ENCODE measurements at places on chromosomes 2 and 18.
A peak's percentile ranks its signal among the peaks of the same experiment; 100 is the strongest.

DNA sequence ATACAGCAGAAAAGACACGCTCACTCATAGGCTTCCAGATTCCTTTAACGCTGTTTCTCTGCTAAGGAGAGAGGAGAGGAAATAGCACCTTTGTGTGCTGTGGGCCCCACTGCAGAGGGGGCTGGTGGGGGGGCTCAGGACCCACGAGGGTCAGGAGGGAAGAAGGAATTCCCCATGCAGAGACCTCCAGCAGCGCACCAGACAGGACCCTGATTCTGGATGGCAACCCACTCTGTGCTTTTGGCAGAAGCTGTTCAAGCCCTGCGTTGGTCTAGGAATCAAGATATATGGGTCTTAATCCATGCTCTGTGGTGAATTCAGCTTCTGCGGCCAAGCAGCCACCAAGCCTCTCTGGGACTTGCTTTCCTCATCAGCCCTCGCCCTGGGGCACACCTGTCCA is 31.0 kb downstream of the MYCN start:
- DNase-seq = no peak

DNA sequence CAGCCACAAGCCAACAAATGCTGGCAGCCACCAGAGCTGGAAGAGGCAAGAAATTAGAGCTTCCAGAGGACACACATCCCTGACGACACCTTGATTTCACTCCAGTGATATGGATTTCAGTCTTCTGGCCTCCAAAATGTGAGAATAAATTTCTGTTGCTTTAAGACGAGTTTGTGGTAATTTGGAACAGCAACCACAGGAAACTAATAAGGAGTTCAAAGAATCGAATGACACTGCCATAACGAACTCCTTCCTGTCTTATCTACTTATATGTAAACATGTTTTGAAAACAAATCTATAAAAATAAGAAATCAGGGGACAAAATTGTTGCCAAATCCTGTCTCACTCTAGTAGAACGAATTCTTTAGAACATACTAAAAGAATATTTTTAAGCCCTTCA is 75.8 kb downstream of the GRB14 start:
- DNase-seq = no peak

DNA sequence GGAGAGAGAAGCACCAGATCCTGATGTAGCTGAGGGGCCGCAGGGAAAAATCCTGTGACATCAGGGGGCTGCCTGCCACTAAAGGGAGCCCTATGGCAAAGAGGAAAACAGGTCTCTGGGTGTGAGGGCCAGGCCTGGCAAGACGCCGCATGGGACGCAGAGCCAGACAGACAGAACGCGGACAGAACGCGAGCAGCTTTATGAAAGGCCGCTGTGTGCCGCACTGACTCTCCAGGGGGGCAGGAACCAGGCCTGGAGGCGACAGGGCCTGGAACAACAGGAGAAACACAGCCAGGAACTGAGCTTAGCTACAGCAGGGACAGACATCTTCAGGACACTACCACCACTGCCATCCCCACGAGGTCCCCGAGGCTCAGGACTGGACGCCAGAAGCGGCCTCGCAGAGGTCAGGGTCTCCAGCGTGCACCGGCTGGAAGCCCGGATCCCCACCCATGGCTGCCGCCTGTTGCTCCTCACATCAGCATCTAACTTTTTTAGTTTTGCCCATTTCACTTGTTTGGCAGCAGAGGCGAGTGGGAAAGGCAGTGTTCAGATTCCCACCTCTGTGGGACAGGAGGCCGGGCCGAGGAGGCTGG is 131.6 kb downstream of the VAPA start:
- DNase-seq = no peak

GRCh38 chr2:219442256-219443015 is 7.8 kb downstream of the SPEG start:
- no peak for DNase-seq

- DNase-seq = no peak
Observed at GRCh38 chr2:234479465-234479864, 17.4 kb downstream of the ARL4C start.

DNA sequence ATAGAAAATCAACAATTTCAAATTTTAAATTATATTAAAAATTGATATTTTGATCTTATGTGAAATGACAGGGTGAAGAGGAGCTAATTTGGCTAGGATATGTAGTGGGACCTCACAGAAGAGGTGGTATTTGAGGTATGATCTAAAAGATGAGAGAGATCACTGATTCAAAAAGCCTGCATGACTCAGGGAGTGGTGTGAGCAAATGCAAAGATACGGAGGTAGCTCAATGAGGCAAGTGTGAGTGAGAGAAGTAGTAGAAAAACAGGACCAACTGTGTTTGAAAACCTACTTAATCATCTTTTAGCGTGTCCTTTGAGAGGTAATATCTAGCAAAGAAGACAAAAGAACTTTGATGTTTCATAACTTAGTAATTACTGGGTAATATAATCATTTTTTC is 557.5 kb downstream of the DSC3 start:
- no peak for DNase-seq

- no peak for DNase-seq
Observed at GRCh38 chr2:113857464-113857863, 32.4 kb upstream of the ACTR3 start.

- no peak for DNase-seq
Observed at GRCh38 chr2:123500988-123501387, 524.1 kb upstream of the CNTNAP5 start.

- DNase-seq = peak; percentile 61
Observed at GRCh38 chr2:241659150-241659739, 21.8 kb downstream of the ATG4B start.

GRCh38 chr2:7788736-7789135 is 871.5 kb downstream of the RNF144A start:
- DNase-seq = no peak

DNA sequence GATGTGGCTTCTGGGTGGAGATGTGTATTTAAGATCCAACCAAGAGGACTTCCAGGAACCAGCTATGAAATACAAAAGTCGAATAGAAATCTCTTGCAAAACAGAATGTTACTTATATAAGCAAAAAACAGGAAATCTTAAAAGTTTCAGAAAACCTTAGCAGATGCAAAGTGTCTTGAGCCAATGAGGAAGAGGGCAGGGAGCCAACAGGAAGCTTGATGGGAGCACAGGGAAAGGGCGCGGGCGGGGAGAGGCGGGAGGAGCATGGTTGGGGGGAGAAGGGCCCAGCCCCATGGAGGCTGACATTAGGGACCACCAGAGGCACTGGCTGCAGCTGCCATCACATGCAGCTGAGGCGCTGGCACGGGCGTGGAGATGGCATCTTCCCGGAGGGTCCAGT is 203.3 kb downstream of the SNTG2 start:
- DNase-seq = peak; percentile 83

DNA sequence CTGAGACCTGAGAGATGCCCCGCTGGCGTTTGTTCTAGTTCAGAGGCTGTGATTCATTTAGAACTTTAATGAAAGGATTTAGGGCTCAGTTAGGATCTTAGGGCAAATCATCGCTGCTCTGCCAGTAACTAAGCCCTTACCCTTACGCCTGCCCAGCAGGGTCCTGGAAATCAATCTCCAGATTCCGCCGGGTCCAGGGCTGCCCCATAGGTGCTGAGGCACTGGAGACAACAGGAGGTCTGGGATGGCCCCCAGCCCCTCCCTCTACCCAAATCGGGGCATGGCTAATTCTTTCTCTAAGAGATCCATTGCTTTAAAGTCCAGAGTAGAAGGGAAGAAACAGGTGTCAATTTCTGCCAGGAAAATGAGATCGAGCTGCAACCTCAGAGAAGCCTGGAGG is 83.1 kb downstream of the SDC1 start:
- DNase-seq = no peak

- DNase-seq = peak; percentile 43
Observed at GRCh38 chr2:152513681-152514080, 178.7 kb downstream of the FMNL2 start.

DNA sequence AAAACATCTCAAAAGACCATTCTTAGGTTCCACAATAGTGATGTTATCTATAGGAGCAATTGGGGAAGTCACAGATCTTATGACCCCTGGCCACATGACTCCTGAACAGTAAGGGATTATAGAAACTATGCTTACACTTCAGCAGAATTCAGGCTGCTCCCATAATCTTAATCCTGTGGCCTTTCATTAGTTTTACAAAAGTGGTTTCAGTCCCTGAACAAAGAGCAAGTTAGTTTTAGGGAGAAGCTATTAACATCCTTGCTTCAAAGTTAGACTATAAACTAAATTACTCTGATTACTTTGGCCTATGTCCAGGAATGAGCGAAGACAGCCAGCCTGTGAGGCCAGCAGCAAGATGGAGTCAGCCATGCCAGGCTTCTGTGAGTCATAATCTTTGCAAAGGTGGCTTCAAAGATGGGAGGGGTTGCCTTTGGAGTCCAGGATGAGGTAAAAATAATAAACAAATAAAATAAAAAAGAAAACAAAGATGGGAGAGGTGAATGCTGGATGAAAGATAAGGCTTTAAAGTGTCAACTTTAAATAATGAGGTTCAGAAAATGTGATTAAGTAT is 168.7 kb upstream of the NDUFV2 start:
- DNase-seq = no peak

DNA sequence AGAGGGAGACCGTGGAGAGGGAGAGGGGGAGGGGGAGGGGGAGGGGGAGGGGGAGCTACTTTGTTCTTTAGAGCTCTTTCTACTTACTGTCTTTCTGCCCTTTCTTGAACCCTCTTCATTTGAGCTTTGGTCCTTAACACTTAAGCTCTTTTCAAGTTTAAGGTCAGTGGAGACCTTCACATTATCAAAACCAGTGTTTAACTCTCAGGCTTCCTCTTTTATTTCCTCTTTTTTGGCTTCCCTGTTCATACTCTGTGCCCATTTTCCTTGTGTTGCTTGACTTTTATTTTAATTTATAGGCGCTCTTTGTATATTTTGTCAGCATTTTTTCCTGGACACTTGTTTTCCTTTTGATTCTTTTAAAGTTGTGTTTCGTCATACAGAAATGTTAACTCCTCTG is 37.1 kb downstream of the ACSL3 start:
- DNase-seq = no peak

- DNase-seq = no peak
Observed at GRCh38 chr2:197516393-197516761, 511 bp downstream of the MOB4 start.

GRCh38 chr2:112084689-112085374 is 29.8 kb downstream of the TMEM87B start:
- no peak for DNase-seq

DNA sequence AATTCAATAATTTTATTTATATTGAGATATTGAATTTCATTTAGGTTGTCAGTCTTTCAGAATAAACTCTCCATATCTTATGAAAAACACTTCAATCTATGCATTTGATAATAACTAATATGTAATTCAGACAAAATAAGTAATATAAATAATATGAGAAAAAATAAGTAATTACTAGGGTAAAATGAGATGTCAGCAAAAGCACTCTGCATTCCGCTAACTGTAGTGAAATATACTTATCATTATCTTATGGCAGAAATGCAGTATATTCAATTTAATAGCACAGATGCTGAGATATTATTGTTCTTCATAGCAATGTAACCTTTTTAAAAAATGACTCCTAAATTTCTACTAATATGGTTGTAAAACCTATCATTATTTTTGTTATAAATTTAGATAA is 606.2 kb upstream of the VRK2 start:
- no peak for DNase-seq

Measured in left cardiac atrium (tissue), 4 donors.